Fibroblast of skin of left quadriceps (primary cell): ENCODE measurements at places on chromosomes 6 and 20.
A peak's percentile ranks its signal among the peaks of the same experiment; 100 is the strongest.

DNA sequence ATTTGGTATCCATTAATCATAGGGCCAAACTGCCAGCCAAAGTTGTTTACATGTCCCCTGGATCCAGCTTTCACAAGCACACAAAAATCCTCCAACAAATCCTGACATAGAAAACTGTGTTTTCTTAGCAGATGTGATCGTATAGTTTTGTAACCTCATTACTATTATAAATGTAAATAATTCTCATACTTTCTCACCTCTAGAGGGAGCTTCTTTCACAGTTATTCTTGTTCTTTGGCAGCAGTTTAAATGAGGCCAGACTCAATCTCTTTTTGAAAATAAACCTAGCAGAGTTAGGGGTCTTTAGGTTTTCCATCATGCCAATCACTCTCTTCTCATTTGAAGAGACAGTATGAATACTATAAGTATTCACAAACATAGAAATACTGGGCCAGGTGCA is 17.0 kb upstream of the ZNF318 start:
- DNase-seq, result no peak

DNA sequence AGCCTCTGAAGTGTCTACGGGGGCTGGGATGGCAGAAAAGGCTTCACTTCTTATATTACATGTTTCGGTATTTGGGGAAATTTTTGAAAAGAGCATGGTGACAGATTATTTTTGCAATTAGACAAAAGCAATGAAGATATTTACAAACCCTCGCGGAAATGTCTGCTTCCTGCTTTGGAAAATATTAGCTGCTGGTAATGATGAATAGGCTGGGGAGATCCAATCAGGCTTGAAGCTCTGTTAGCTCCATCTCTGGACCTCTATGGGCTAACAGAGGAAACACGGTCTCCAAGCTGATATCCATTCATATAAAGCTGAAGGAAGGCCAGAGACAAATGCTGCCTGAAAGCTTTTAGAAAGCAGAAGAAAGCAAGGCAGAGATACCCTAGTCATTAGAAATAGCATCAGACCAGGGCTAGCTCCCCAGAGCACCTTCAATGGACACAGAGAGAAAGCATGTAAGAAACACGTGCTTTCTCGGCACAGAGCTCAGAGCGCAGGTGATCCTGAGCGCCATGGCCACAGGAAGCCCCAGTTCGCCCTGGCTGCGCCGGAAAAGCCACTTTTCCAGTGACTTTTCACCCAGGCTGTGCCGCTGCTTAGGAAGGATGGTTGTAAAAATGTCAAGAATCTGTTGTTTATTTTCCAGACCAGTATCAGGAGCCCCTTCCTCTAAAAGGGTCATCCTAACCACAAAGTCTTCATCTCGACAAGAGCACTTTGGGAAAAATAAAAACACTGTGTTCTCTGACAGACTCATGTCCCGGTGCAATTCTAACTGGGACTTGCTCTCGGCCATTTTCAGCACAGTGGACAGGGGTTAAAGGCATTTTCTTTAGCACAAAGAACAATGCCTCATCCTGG is 68.5 kb upstream of the NFATC2 start:
- no peak for DNase-seq

GRCh38 chr20:32321390-32321789 is 36.7 kb upstream of the ASXL1 start:
- DNase-seq, result no peak

- peak; percentile 29 for DNase-seq
These were observed 18.0 kb upstream of the DSE start for GRCh38 chr6:116352515-116353471.

DNA sequence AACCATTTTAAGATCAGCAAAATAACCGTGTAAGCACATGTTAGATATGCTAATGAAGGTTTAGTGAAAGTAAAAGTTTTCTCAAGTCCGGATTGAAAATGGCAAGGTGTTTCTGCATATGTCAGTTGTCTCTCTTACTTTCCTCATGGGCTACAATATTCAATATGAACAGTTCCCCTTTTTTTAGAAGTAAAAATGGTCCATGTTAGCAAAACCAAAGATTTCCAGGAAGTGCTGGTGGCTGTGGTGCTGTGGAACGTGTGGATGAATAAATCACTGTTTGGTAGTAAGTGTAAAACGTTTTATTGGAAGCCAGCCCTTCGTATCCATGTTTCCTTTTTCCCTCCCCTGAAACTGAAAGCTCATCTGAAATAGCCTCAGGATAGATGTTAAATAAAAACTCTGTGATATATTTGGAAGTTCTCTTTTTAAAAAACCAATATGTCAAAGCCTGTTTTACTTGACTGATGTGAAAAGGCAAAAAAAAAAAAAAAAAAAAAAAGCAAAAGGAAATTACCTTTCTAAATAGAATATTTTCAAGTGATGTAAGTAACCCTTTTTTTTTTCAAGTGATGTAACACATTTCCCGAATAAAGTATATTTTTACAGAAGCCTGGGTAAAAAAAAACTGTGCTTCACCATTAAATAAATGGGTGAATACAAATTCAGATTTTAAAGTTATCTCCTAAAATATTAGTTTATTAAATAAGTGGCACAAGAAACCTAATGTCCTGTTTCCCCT is 41.9 kb downstream of the PLEKHG1 start:
- no peak for DNase-seq

GRCh38 chr6:6131492-6132109 is 124.9 kb upstream of the NRN1 start:
- DNase-seq, result no peak

- DNase-seq, result no peak
These were observed 148.8 kb downstream of the ARID1B start for GRCh38 chr6:156925718-156926607.

GRCh38 chr20:41524980-41525613 is 93.1 kb downstream of the CHD6 start:
- DNase-seq, result no peak

DNA sequence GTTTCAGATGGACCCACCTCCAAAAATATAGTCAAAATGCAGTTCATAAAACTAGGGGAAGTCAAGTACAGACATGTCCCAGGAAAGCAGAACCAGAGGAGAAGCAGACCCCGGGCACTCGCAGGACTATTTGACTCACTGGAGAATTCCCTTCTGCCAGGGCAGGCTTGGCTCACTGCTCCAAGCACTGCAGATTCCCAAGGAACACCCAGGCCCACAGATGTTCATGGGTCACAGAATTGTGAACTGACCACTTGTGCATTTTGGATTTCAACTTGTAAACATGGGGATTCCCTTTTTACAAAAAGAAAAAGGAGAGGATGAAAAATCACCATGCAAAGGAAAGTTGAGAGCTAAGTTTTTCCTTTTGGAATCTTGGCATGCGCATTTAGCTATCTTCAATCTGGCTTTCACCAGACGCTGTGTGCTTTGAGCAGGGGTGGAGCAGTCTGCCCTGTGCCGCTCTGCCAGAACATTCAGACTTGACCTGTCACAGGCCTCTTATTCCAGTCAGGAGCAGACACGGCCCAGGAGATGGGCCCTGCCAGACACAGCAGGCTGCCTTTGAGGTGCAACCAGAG is 237.5 kb upstream of the TAB2 start:
- DNase-seq, result no peak

GRCh38 chr20:51862796-51863195 is 60.5 kb upstream of the SALL4 start:
- peak; percentile 46 for DNase-seq

GRCh38 chr20:48656661-48657211 is 171.1 kb downstream of the PREX1 start:
- no peak for DNase-seq
